ENCODE measurements at places on chromosomes 12 and 14. TPM values are rescaled to one million over a fixed set of nuclear protein-coding genes. Genes with fewer than 3 reads are reported as not detected.

KRT75 gene
- not detected for total RNA-seq

TMPRSS12 gene
- total RNA-seq: not detected

PPP1R13B gene
- total RNA-seq: 19.2 TPM

B4GALNT3 gene
- 2.2 TPM for total RNA-seq
